ENCODE measurements at places on chromosomes 4 and X.

DNA sequence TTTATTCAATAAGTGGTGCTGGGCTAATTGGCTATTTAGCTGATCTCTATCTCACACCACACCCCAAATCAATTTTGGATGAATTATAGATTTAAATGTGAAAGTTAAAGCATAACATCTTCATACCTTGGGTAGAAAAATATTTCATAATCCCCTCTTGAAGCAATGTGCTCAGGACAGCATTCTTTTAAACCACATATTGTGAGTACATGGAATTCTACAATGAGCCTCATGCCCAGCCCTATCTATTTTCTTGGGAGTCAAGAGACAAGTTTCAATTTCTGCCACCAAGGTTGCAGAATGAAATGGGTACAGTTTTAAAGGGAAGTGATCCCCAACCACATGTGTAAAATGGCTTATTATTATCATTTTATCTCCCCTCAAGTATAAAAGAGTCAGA is 30.6 kb upstream of the GPRIN3 start:
- DNase-seq, result peak; percentile 61

DNA sequence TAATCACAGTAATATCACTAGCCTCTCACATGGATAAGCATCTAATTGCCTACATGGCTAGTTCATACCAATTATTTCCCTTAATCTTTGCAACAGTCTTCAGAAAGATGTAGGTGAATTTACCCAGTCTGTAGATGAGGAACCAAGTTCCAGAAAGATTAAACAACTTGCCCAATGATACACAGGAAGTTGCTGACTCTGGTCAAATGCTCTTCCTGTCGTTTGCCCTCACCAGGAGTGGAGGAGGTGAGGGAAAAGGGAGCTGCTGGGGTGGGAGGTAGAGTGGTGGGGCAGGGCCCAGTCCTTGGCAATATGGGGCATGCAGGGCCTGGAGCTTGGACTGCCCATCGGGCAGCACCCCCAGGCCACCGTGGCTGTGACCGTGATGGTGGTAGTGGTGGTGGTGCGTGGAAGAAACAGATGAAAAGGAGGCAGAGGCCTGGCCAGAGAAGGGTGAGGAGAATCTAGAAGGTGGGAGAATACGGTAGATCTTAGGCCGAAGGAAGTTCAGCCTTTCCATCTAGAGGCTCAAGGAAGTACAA is 2.3 kb upstream of the KDM5C start:
- DNase-seq, result no peak

DNA sequence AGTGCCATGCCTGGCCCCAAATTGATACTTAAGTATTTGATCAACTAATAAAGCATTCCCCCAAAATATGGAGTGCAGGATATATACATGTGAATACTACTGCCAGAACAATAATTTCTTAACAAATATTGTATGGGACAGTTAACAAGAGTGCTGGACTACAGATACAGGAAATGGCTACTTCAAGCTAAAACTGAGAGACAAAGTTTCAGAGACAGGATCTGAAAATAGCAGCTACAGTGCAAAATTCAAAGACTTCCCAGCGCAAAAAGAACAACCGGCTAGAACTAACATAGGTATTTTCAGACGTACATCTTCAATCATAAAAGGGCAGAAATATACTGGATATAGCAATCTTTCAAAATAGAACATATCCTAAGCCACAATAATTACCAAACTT is 6.3 kb downstream of the ATRX start:
- DNase-seq, result no peak

DNA sequence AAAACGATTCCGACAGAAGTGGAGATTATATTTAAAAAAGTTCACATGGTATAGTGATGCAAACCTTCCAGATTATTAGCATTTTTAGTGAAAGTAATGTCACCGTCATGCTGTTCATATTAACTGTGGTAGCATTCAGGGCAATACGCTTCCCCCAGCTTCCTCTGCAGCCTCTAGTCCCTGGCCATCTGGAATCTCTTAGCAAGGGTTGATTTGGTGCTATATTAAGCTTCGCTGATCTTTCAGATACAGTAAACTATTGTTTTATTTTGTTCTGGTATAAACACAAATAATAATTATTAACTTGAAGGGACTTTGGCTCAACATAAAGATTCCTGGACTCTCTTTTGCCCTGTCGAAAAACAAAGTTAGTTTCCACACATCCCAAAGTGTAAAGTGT is 1080.5 kb upstream of the TENM3 start:
- DNase-seq, result no peak

DNA sequence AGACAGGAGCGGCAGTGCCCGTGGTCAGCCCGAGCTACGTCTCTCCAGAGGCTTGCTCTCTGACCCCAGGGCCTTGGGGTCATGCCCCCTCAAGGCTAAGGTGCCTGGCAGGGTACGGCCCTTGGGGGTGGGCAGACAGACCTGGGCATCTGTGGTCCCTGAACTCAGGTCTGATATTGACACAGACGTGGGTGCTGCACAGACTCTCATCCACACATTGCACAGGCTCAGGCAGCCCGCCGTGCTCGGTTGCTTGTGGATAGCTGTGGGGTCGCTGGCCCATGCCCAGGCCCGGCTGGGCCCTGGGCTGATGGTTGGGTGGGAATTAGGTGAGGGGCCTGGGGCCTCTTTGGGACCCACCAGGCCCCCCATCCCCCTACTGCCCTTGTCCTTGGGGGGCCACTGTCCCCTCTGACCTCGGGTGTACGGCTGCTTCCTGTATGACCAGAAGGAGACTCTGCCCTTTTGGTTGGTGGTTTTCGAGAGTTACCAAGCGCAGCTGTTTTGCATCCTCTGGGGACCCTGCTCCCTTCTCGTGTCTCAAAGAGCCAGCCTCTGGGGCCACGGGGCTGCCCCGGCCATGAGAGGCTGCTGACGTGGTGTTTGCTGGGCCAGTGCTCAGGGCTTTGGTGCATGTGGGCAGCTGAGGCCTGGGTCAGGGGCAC is 10.1 kb downstream of the FGFRL1 start:
- no peak for DNase-seq

DNA sequence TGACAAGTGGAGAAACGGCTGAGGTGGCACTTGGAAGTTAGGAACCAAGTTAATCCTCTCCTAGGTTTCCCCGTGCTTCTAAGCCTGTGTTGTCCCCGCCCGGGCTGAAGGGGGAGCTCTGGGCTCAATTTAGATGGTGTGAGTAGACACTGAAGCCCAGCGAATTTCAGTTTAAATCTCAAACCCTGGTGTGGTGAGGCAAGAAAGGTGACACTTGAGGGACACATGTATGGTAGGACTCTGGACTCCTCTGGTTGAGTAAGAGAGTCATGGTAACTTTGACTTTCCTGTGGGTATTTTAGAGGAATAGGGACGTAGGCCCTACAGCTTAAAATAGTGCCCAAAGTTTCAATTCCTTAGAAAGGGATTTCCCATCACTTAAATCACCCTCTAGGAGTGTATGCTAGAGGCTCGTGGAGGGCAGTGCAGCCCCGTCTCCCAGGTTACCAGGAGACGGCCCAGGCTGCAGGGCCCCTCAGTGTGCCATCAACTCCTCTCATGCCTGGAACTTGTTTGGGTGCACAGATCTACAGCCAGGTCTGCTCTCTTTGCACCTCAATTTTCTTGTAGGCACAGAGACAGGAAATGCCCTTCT is 24.0 kb downstream of the HAND2 start:
- DNase-seq, result peak; percentile 67

DNA sequence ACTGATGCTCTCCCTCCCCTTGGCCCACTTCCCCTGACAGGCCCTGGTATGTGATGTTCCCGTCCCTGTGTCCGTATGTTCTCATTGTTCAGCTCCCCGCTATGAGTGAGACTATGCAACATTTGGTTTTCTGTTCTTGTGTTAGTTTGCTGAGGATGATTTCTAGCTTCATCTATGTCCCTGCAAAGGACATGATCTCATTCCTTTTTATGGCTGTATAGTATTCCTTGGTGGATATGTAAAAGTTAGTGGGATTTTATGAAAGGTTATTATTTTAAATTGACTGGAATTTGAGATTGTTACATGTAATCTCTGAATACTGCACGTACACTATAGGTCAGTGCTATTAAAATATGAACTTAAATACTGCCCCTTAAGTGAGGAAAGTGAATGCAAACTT is 184.0 kb downstream of the WDFY3 start:
- no peak for DNase-seq

- DNase-seq, result peak; percentile 28
Measured at GRCh38 chrX:47143894-47144625, 442 bp downstream of the NDUFB11 start.

DNA sequence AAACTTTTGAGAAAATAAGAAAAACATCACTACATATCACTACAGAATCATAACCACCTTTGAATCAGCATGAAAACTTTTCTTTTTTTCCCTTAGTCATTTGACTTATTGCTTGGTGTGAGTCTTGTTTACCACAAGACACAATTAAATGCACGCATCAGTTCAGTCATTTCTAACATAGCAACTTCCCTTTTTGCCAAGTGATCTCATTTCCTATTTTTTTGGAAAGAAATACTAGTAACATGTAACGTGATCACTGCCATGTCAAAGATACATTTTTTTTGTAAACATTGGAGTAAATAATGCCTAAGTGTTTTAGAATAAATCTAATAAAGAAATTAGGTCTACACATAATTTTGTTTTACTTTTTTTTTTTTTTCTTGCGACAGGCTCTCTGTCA is 5.1 kb upstream of the CXCL8 start:
- peak; percentile 90 for DNase-seq

GRCh38 chr4:80094191-80094590 is 21.2 kb upstream of the ANTXR2 start:
- peak; percentile 57 for DNase-seq

- no peak for DNase-seq
Measured at GRCh38 chrX:75986976-75987375, 185.9 kb upstream of the PBDC1 start.

GRCh38 chrX:8345473-8345872 is 119.2 kb upstream of the VCX3B start:
- DNase-seq, result no peak

- no peak for DNase-seq
Measured at GRCh38 chr4:97477974-97478373, 665.3 kb downstream of the STPG2 start.

DNA sequence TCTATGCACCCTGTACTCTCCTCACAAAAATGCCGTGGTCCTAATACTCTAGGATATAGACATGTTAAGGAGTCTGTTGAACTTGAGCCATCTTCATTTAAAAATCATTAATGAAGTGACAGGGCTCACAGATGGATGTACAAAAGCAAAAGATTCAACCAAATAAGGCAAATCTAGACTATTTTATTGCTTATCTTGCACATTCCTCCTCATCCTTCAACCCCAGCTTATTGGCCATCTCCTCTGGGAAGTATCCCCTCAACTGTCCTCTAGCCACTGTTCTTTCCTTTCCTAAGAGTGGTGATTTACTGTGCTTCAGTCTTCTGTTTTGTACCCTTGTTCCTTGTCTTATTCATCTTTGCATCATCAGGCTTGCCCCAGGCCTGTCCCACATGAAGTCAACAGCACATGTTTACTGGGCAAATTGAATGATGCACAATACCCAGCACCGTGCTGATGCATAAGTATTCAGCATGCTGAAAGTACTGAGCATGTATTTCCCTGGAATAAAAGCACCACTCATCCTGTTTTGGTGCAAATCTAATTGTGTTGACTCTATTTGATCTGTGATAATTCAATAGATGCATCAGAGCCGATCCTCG is 287.3 kb upstream of the CLNK start:
- DNase-seq, result no peak

GRCh38 chr4:152965611-152966010 is 29.5 kb downstream of the FHDC1 start:
- DNase-seq, result no peak

DNA sequence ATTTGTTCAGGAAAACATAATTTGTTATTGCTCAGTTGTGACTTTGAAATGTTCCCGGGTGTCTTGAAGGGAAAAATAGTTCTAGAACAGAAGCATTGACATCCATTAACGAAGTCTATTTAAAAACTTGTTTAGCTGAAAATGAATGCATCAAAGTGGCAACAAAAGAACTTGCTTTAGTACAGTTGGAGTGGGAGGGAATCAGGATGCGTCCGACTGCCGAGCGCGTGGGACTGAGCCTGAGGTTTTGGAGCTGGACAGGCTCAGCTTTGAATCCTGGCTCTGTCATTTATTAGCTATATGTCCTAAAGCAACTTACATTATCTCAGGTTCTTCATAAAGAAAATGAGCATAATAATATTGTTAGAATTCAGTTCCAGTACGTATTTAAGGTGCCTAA is 9.0 kb upstream of the ERVMER34-1 start:
- DNase-seq, result no peak

DNA sequence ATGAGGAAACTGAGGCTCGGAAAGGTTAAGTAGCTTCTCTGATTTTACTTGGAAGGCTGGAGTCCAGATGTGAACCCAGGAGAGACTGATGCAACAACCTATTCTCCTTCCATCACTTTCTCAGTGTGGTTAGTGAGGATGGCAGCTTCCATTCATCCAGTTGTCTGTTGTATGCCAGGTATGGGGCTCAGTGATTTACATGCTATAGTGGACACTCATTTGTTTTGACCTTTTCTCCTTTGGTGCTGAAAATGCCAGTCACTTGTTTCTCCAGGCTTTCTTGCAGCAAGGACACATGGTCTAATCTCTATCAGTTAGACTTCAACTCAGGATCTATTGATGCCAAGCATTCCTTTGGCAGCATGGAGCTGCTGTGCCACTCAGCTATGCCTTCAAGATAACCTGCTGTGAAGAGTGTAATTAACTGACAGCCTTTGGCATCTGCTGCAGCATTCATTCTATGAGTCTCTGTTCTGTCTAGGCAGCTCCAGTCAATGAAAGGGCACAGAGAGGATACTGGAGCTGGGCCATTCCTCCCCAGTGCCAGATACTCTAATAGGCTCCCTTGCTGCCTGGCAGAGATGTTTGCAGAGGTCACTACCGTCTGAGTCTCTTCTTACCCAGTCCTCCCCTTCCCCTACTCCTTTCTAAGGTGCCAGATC is 11.0 kb upstream of the CWH43 start:
- DNase-seq, result no peak

- DNase-seq, result peak; percentile 82
Measured at GRCh38 chr4:161949946-161950725, 213.7 kb downstream of the FSTL5 start.

DNA sequence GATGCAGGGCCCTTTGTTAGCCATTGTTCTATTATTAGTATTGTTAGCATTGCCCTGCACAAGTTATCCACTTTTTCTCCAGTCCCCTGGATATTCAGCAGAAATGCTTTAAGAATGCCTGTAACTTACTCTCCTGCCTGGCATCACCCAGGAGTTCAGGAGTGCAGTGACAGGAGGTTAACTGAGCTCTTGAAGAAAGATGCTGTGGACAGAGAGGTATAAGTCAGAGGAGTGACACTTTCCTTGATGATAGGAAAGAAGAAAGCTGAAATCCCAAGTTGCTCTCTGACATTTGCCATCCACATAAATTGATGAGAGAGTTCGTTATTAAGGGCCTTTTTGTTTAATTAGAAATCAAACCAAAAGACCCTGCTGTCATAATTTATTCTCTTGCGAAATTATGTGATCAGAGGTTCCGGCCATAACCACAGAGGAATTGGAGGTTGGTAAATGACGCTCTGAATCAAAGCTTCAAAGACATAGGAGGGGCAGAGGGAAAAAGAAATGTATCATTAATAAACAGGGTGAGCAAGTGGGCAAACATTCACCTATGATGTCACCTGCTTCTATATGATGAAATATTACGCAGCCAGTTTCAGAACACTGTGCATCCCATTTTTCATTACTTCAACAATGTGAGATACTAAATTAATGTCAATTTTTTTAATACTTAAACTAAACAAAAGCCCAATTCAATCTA is 230.2 kb upstream of the JADE1 start:
- peak; percentile 73 for DNase-seq

GRCh38 chr4:76197031-76197743 is 16.4 kb downstream of the SCARB2 start:
- DNase-seq, result peak; percentile 31
